NCI-H345 (cell line): ENCODE measurements at places on chromosomes 1 and 21.
A peak's percentile ranks its signal among the peaks of the same experiment; 100 is the strongest.

DNA sequence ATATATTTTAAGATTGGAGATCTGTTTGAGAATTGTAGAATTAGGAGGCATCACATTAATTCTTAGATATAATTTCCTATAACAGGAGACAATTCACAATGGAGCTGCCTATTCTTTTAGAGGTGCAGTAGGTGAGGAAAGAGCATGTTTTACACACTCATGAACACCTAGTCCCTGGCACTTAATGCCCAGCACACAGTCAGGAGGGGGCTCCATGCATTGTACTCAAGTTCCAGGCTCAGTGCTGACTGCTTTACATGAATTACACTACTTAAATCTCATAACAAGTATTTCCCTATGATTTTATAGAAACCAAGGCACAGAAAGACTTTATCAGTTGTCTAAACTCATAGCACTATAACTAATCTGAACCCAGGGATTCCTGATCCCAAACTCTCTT, 360 bp upstream of the GBP3 start:
- no peak for DNase-seq

GRCh38 chr1:229434005-229434640, at the start of gene ACTA1:
ACTA1 (minus strand) TSS chr1:229434094; CDS start chr1:229433115, 979 bp downstream.
- DNase-seq = no peak

- DNase-seq = no peak
These were observed 32.2 kb downstream of the SIPA1L2 start for GRCh38 chr1:232597721-232598120.

GRCh38 chr1:83692524-83693381, 306.2 kb downstream of the TTLL7 start:
- peak; percentile 72 for DNase-seq

- no peak for DNase-seq
These were observed 63.6 kb upstream of the GNG12 start for GRCh38 chr1:67896826-67897225.

- no peak for DNase-seq
These were observed 105.8 kb downstream of the TSEN15 start for GRCh38 chr1:184157394-184157742.

DNA sequence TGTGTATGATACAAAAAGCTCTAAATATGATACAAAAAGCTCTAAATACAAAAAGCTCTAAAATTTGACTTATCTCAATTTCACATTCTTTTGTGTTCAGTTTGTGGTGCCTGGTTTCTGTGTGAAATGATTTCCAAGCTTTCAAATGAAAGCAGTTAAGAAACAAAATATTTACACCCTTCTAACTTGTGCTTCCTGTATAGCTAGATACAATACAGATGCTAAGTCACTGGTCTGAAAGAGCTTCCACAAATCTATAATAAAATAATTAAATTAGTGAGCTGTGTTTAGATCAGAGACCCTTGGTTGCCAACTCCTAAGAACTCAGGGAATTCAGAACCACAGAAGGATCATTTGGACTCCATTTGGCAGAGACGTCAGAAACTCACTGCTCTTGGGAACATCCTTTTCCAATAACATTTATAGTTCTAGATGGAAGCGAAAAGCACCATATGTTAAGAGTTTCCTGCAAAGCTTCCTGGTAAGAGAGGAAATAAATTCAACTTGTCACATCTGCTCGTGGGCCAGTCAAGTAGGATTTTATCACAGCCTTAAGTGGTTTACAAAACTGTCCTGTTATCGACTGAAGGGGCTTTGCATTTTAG, 1079.1 kb downstream of the ADGRL2 start:
- DNase-seq = no peak
